ENCODE measurements at places on chromosomes 5 and 9. TPM values are rescaled to one million over a fixed set of nuclear protein-coding genes. Genes with fewer than 3 reads are reported as not detected.

GRCh38 chr9:134233022-134233421 lies 68.7 kb upstream of the RNU6ATAC start:
- no peak for DNase-seq
- H3K27ac ChIP-seq, result no peak overlapping the region
- H3K4me1 ChIP-seq, result no peaks in the 10 kb centered on the region
- H3K4me3 ChIP-seq, result no peak overlapping the region
- H3K36me3 ChIP-seq, result no peaks in the 10 kb centered on the region

DNA sequence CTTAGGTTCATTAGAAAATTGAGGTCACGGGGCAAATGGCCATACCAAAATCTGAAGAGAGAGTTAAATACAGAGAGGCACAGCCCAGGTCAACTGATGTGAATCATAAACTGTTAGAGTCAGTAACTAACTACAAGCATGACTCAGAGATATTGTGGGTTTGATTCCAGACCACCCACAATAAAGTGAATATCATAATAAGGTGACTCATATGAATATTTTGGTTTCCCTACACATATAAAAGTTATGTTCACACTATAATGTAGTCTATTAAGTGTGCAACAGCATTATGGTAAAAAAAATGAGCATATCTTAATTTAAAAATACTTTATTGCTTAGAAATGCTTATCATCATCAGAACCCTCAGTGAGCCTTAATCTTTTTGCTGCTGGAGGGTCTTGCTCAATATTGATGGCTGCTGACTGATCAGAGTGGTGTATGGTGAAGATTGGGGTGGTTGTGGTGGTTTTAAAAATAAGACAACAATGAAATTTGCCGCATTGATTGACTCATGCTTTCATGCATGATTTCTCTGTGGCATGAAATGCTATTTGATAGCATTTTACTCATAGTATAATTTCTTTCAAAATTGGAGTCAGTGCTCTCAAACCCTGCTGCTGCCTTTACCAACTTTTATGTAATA lies 53.1 kb upstream of the EDIL3 start:
- H3K4me3 ChIP-seq, result no peak overlapping the region
- DNase-seq, result peak; percentile 35
- H3K4me1 ChIP-seq, result peaks cover 7% of the 10 kb centered on the region
- no peak overlapping the region for H3K27ac ChIP-seq
- H3K36me3 ChIP-seq, result no peaks in the 10 kb centered on the region
- H3K27me3 ChIP-seq, result no peaks in the 10 kb centered on the region

- no peak overlapping the region for H3K4me3 ChIP-seq
- no peak for DNase-seq
- H3K36me3 ChIP-seq, result no peaks in the 10 kb centered on the region
- no peaks in the 10 kb centered on the region for H3K4me1 ChIP-seq
- H3K27me3 ChIP-seq, result peaks cover 4% of the 10 kb centered on the region
- H3K27ac ChIP-seq, result no peak overlapping the region
These were observed 243.5 kb downstream of the GADD45G start for GRCh38 chr9:89848060-89849040.

- peaks cover 8% of the 10 kb centered on the region for H3K4me1 ChIP-seq
- H3K27ac ChIP-seq, result no peak overlapping the region
- no peaks in the 10 kb centered on the region for H3K36me3 ChIP-seq
- no peak for DNase-seq
- H3K27me3 ChIP-seq, result no peaks in the 10 kb centered on the region
These were observed 12.6 kb upstream of the SEMA5A start for GRCh38 chr5:9558319-9558965.

DNA sequence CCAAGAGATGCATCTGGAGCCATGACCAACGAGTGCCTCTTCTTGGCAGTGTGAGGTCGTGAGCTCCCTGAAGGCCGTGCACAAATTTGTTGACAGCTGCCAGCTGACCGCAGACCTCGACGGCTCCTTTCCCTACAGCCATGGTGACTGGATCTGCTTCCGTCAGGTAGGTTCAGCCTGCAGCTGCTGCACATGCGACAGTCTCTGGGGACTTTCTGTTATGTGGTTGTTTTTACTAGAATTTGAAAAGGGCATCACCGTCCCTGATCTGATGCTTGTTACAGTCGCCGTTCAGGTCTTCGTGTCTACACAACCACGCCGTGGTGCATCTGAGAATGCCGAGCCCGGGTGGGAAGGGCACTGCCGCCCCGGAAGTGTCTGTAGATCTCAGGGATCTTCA lies 36.5 kb upstream of the LRRC14B start:
- no peak overlapping the region for H3K27ac ChIP-seq
- no peaks in the 10 kb centered on the region for H3K4me1 ChIP-seq
- no peaks in the 10 kb centered on the region for H3K27me3 ChIP-seq
- no peak overlapping the region for H3K4me3 ChIP-seq
- DNase-seq, result no peak

- no peak overlapping the region for H3K4me3 ChIP-seq
- H3K4me1 ChIP-seq, result peaks cover 15% of the 10 kb centered on the region
- H3K27ac ChIP-seq, result no peak overlapping the region
- no peaks in the 10 kb centered on the region for H3K27me3 ChIP-seq
- DNase-seq, result no peak
- no peaks in the 10 kb centered on the region for H3K36me3 ChIP-seq
These were observed 94.0 kb downstream of the PPARGC1B start for GRCh38 chr5:149824120-149824519.

The IL11RA gene
- polyA plus RNA-seq, result 3.1 TPM

The TNFSF15 gene
- 0.89 TPM for polyA plus RNA-seq

The LAMC3 gene
- not detected for polyA plus RNA-seq
